Pulmonary artery endothelial cell (primary cell): ENCODE measurements at places on chromosomes 5 and 9.

DNA sequence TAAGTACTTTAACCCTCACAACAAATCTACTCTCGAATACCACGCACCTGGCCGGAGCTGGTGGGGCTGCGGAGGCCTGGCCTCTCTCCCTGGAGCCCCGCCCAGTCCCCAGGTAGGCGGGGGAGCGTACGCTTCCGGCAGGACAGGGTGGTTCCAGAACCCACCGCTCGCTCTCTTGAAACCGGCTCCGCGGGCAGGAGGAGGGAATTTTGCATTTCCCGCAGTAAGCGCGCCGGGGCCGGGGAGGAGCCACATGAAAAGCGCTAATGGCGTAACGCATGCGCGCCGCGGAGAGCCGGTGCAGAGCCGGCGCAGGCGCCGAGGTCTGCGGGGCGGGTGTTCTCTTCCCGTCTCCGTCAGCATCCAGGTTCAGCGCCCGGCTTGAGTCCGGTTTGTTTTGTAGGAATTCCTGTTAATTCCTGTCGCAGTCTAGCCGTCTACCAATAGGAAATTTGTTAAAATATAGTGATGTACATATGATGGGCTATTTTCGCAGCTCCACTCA, 20.8 kb downstream of the CAVIN4 start:
- DNase-seq = no peak

DNA sequence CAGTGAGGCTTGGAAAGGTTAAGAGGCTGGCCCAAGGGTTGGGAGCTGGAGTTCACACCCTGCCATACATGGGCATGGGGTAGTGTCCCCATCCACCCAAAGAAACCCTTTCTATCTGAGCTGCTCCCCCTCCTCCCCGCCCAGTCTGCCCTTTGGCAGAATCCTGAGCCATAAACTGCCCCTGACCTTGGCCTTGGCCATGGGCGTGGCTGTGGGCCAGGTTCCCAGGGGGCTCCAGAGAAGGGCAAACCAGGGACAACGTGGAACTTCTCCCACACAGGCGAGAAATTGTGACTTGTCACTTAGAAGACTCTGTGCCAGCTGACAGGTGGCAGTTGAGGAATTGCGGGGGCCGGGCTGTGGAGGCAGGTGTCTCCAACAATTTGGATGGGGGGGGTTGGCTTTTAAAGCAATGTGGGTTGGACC, 4.8 kb downstream of the FAM78A start:
- DNase-seq = no peak

- no peak for DNase-seq
These were observed 328.2 kb downstream of the SLIT3 start for GRCh38 chr5:168972731-168973130.

GRCh38 chr5:56123531-56124243, 109.4 kb downstream of the ANKRD55 start:
- peak; percentile 99 for DNase-seq

GRCh38 chr5:75199946-75200345, 36.7 kb downstream of the ANKRD31 start:
- DNase-seq = no peak

- no peak for DNase-seq
These were observed 10.9 kb upstream of the IL3 start for GRCh38 chr5:132049559-132049958.

GRCh38 chr5:100186181-100186580, 349.0 kb upstream of the FAM174A start:
- DNase-seq = no peak

GRCh38 chr5:129177451-129177850, 82.9 kb downstream of the ISOC1 start:
- no peak for DNase-seq

- DNase-seq = no peak
These were observed 206.0 kb upstream of the DMRTA1 start for GRCh38 chr9:22240619-22241018.

DNA sequence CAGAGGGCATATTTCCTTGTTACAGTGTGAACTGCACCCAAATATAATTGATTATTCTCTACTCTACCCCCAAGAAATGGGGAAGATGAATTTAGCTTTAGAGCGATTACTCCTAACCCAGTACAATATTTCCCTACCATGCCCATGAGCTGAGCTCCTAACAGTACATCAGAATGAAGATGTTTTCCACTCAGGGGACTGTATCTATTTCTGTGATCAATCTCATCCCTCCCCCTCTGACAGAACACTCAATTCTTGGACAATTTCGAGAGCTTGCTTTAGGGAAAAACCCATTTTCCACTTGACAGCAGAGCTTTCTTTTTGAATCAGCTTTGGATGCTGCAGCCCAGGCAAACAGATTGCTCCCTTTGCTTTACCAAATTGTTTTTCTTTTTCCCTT, 24.7 kb upstream of the TEX48 start:
- DNase-seq = no peak

DNA sequence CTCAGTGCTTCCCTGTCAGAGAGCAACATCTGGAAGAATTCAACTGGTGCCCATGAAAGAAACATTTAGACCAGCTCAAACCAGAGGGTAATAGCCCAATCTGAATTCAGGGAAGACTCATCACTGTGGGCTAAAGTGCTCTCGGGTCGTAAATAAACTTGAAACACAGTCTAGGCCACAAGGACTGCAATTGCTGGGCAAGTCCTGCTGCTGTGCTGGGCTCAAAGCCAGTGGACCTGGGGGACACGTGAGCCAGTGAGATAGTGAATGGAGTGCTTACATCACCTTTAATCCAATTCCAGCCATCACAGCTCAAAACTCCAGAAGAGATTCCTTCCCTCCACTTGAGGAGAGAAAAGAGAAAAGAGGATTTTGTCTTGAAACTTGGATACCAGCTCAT, 78.1 kb upstream of the DAP start:
- DNase-seq = no peak

GRCh38 chr5:36641431-36641830, 35.0 kb downstream of the SLC1A3 start:
- DNase-seq = no peak

GRCh38 chr5:155010881-155011280, 2.7 kb upstream of the KIF4B start:
- no peak for DNase-seq

DNA sequence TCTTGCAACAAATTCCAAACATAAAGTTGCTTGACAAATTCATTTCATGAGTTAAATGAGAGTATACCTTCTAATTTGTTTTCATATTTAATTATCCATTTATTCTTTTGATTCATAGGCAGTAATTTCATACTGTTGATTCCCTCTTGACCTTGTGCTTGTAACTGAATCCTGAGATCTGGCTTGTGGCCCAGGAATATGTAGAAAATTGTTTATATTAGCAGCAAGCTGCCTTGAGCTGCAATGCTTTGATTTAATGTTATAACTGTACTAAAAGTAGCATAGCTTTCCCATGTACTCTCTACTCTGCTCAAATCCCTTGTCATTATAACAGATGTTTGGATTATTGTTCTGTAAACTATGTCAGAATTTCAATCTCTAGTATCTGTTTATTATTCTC, 780.7 kb downstream of the NR2F1-AS1 start:
- no peak for DNase-seq

- no peak for DNase-seq
These were observed 253.3 kb downstream of the DMAC1 start for GRCh38 chr9:7546261-7546660.

DNA sequence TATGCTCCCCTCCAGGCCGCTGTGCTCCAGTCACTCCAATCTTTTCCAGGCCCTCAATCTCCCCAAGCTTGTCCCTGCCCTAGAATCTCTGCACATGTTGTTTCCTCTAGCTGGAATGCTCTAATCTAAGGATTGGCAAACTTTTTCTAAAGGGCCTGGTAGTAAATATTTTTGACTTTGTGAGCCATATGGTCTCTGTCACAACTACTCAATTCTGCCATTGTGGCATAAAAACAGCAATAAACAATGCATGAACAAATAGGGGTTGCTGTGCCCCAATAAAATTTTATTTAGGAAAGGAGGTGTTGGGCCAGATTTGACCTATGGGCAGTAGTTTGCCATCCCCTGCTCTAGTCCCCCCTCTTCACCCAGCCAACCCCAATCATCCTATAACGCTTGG, 150.5 kb upstream of the LRRTM2 start:
- DNase-seq = no peak

GRCh38 chr5:28954074-28954473, 1915.7 kb upstream of the CDH9 start:
- no peak for DNase-seq

GRCh38 chr9:105376893-105377292, 70.9 kb upstream of the FSD1L start:
- DNase-seq = no peak

- DNase-seq = no peak
These were observed 30.5 kb downstream of the RXRA start for GRCh38 chr9:134356496-134357470.

DNA sequence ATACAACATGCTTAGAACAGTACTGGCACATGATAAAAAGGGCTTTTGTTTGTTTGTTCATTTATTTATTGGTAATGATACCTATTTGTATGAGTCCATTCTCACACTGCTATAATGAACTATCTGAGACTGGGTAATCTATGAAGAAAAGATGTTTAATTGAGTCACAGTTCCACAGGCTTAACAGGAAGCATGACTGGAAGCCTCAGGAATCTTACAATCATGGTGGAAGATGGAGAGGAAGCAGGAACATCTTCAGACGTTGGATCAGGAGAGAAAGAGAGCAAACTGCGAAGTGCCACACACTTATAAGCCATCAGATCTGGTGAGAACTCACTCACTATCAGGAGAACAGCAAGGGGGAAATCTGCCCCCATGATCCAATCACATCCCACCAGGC, 847.7 kb downstream of the CDH18 start:
- no peak for DNase-seq

- no peak for DNase-seq
These were observed 612.1 kb downstream of the PTPRD start for GRCh38 chr9:10000669-10001068.

DNA sequence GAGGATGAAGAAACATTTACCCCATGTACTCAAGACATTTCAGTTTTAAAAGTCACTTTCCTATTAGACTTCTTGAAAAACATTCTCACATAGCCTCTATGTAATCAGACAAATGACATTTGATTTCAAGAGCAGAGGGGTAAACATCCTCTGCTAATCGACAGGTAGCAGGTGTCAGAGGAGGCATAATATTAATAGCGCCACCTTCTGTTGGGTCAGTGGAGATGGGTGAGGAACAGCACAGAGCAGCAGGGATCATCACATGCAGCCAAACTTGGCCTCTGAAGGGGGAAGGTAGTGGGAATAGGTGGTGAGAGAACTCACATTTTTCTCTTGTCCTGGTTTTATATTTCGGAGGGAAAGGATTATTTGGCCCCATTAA, 3.3 kb upstream of the LSM11 start:
- no peak for DNase-seq

GRCh38 chr5:82984786-82985735, 92.1 kb downstream of the TMEM167A start:
- DNase-seq = no peak
